ENCODE measurements at places on chromosomes 5 and 9.

GRCh38 chr5:109743770-109744212 is 54.1 kb downstream of the MAN2A1 start:
- DNase-seq: no peak

DNA sequence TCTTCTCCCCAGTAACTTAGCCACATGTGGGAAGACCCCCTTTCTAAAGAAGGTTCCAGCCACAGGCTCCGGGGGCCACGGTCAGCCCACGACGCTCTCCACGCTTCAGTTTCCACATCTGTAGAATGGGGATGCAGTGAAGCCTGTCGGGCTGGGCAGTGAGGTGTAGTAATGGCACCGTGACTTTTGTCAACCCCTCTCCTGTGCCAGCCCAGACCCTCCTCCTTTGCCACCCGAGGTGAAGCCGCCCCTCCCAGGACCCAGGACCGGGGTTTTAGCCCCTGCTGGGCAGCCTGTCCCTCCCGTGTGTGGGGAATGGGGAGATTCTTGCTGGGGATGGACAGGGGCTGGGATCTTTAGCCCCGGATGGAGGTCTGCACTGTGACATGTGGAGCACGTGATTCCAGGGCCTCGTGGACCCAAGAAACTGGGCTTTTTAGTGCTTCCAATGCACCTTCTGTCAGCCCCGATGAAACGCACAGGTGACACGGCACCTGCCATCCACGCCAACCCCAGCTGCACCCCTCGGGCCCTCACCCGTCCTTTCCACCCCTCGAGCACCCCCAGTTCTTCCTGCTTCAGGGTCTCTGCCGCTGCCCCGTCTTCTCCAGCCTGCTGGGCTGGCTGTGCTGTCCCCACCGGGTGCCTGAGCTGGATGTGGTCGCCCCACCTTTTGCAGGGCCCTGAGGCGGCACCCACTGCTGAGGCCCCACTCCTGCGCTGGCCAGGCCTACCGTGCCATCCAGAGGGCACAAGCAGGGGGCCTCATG is 13.4 kb upstream of the RNU6ATAC start:
- DNase-seq: no peak

DNA sequence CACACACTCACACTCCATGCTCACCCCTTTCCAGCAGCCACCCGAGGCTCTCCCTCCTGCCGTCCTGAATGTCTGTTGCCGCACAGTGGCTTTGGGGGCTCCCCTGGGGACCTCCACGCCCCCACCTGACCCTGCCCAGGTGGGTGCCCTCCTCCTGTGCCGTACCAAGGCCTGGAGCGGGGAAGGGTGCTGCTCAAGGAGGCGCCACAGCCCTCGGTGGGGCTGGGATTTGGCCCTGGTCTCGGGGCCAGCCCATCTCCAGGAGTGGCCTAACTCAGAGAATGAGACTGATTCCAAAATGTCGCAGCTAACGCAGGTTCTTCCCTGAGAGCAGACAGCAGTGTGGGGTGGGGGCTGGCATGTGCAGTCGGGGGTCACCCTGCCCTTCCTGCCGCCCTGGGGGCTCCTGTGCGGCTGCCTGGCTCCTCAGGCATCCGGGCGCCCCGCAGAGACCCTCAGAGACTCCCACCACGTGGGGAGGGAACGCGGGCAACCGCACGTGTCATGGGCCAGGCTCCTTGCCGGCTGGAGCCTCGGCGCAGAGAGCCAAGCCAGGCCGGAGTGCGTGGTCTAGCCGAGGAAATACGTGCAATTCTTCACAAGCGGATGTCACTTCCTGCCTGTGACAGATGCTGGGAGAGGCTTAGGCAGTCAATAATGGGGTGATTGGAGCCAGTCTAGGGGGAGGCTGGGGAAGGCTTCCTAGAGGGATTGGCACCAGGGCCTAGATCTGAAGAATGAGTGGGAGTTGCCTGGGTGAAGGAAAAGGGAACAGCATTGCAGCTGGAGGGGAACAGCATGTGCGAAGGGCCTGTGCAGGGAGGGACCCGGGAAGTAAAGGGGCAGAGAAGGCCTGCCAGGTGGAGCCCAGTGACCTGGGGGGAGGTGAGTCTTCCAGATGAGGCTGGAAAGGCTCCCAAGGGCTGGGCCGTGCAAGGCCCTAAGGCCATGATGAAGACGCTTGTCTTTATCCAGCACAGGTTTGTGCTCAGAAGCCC is 44.1 kb downstream of the C9orf50 start:
- no peak for DNase-seq

DNA sequence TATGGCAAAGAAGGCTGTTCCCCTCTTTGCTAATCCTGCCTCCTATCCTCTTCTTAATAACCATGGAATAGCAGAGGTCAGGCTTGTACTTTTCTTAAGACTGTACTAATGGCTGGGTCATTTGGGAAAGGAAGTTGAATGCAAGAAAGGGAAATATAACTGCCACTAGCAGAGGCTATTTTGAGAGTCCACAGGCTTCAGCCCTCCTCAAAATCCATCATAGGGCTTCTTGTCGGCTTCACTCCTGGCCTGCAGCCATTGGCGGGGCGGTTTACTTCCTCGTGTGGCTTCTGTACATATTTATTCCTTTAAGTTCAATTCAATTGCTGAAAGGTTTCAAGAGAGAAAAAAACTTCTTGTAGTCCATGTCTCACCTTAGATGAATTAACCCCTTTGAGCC is 2.8 kb upstream of the PARP8 start:
- no peak for DNase-seq

DNA sequence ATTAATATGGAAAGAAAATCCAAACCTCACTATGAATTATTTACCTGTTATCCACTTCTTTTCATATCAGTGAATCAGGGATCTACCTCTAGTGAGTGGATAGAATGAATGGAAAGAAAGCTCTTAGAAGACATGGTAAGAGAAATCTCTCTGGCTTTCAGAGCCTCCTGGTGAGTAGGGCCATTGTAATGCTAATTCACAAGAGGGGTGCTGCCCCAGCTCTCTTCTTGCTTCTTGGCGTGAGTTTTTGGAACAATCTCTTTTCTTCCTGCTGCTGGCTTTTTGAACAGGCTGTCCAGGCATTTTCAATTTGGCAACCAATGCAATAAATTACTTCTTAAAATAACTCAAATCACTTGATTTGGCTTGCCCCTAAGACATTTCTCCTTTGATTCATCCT is 49.9 kb upstream of the KCNN2 start:
- DNase-seq: no peak

DNA sequence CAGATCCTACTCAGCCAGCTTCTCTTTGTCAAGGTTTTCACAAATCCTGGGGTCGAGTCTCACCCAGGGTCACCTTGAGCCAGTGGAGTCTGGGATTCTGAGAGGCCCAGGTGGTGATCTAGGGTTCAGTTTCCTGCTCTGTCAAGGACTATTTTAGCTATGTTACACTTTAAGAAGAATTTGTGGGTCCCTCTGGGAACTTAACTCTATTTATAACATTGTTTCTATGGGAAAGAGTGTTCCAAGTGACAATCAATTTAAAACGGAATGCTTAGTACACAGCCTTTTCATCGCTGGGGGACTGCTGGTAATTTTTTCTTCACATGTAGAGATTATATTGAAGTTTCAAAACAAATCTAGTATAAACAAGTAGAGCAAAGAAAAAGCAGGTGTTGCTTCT is 26.9 kb upstream of the TMEM252 start:
- DNase-seq: no peak

DNA sequence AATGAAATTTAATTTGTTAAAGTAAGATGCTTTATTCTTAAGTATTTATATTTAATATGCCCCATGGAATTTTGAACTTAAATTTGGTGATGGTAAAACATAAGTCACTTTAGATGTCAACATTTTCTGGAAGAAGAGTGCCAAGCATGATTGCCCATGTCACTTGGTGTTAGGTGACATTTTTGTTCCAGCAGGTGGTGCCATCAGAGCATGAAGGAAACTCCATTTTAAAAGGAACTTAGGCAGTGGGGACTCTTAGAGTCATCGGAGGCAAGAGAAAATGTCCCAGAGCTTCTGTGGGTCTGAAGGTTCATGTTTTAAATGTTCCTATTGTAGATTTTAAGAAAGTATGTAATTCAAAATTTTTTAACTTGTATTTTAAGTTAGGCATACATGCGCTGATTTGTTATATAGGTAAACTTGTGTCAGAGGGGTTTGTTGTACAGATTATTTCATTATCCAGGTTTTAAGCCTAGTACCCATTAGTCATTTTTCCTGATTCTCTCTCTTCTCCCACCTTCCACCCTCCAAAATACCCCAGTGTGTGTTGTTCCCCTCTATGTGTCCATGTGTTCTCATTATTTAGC is 789.3 kb downstream of the SEMA5A start:
- peak; percentile 43 for DNase-seq

DNA sequence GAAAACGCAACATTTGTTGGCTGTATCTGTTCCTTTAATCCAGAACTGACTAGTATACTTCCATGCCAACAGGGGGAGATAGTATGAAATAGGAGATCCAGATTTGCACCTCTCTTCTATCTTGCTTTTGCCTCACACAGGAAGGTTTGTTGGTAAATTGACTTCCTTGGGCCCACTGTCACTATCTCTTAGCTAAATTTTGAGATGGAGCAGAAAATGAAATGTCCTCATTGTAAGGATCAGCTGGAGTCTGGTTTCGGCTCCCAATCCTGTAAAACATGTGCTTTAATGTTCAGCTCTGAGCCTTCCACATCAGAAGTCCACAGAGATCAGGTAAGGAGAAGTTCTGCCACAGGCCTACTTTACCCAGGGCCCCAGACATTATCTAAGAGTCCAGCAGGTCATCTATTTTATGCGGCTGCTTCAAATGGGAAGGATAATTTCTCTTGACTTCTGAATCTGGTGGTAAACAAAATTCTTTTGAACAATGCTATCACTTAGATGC is 176.8 kb downstream of the FER start:
- no peak for DNase-seq

DNA sequence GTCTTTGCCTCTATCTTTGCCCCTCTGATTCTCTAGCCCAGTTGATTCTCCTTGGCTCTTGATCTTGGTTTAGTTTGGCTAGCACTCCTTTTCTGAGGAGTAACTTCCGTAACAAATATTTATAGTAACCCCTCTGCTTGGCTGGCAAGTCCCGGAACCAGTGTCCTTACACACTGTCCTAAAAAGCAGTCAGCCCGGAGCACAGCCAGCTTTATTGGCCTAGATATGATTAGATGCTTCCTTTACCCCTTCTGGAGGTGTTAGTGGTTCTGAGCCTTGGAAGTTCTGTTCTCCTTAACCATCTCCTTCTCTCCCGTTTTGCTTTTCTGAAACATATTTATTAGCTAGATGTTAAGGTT is 17.0 kb upstream of the MSMP start:
- no peak for DNase-seq

Measured in NCI-H774 (cell line).